NCI-H1436 treated with DMSO at 0.1 percent for 48 hours (cell line): ENCODE measurements at places on chromosomes 2 and 18.

DNA sequence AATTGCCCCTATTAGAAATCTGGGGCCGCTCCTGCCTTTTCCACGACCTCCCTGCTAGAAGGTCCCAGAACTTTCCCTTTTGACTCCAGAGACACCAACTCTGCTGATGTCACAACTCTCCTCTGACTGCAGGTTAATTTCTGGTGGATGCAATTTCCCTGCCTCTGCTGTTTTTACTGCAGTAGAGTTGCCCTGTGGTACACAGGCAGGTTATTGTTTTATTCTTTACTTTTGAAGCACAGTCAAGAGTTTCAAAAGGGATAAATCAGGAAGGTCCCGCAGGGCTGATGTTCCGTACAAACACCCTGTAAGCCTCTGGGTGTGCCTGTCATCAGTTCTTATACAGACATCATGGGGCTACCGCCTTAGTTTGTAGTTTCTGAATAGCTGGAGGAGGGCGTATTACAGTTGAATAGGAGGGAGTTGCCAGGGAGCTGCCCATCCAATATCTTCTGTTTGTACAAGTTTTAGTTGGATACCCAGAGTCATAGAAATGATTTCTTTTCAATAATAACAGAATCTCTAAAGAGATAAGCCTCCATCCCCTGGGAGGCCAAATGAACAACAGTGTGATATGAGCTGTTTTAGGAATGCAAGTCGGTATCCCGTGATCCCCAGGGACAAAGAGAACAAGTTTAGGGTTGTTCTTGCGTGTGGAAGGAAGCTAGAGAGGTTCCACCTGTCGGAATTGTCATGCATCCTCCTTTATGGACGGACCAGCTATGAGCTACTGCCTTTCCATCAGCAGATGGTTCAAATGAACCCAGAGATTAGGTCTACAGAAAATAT, 108.4 kb upstream of the COPS8 start:
- DNase-seq = no peak

GRCh38 chr18:62242955-62243354, 55.9 kb downstream of the RELCH start:
- DNase-seq = no peak

DNA sequence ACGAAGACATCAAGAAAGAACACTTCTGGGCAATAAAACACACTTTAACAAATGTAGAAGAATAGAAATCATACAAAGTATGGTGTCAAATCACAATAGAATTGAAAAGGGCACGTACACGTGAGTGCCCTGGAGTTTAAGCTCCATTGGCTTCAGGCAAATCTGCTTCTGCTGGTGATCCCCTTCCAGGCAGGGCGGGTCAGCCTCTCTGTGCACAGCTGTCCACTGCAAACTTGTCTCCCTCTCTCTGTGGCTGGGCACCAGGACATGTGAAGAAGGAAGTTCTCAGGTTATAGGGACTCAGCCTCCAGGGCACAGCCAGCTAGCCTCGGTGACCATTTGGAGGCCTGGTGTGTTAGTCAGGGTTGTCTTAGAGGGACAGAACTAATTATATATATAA, 66.0 kb downstream of the ST3GAL5 start:
- DNase-seq = no peak

GRCh38 chr2:200741468-200742202, 70.1 kb upstream of the BZW1 start:
- no peak for DNase-seq

DNA sequence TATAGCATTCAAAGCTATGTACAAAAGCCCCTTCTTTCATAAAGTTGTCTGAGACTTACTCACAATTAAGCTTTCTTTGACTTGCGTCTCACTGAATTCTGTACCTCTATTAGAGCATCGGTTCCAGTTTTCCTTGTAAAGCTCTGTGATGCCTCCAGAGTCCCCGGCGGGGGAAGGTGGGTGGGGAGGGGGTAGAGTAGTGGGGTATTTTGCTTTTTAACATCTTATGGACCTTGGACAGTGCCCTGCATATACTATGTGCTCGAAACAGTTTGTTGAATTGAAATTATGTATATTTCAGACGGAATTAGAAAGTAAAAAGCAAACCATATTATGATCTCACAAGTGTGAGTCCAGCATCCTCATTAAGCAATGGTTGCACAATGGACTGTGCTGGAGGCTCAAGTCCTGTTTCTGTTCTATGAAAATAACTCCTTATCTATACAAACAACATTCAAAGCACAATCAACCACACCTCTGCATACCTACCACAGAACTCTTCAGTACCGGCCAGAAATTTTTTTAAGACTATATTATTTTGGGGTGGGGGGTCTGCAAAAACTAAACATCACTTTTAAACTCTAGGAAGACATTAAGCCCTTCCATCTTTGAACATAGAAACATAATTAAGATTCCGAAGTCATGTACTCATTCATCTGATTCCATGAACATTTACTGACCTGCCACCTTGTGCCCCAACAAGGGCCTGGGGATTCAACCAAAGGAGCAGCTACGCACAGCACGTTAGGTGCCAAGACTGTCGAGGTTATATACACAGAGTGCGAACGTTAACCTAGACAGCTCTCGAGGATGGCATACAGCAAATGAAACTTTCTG, 908 bp downstream of the STAT1 start:
- DNase-seq = no peak

- no peak for DNase-seq
These were observed 280.4 kb upstream of the COL3A1 start for GRCh38 chr2:188693771-188694170.
